ENCODE measurements at places on chromosomes 11 and 22.

DNA sequence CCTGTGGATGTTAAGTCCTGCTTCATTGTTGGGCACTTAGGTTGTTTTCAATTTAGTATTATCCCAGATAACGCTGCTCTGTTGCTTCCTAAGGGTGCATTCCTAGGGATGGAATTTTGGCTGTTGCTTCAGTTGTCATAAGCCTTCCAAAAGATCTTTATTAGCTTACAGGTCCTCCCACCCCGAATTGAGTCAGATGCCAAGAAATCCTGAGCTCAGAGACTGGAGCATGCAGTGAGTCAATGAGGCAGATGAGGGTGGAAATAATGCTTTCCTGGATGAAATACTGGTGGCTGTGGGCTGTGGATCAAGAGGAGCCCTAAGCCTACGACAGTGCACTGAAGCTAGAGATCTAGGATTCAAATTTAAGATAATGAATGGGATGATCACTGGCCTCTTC, 10.7 kb upstream of the IL18BP start:
- no peak for DNase-seq

GRCh38 chr22:50548040-50548920, 2.6 kb downstream of the KLHDC7B start:
- peak; percentile 63 for DNase-seq

GRCh38 chr11:107272561-107272960, 185.1 kb downstream of the CWF19L2 start:
- DNase-seq, result no peak

- no peak for DNase-seq
Observed at GRCh38 chr11:60377401-60378136, 763 bp upstream of the MS4A7 start.

GRCh38 chr11:58999291-58999680, 60.0 kb downstream of the GLYATL1 start:
- DNase-seq, result no peak

GRCh38 chr22:29092243-29092642, 19.4 kb downstream of the KREMEN1 start:
- no peak for DNase-seq

DNA sequence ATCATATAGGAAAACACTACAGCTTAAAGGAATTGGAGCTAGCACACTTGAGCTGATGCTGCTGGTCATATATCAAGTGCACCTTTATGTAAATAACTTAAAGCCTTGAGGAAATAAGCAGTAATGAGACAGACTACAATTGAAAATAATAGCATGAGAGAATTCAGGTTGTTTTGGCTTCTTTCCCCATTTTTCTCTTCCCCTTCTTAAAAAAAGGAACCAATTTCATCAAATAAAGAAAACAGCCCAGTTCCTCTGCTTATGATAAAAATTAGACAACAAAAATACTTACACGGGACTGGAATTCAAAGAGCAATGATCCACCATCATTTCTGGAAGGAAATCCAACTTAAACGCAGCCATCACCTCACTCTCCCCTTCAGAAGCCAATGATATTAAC, 50.2 kb upstream of the RAPSN start:
- DNase-seq, result no peak

DNA sequence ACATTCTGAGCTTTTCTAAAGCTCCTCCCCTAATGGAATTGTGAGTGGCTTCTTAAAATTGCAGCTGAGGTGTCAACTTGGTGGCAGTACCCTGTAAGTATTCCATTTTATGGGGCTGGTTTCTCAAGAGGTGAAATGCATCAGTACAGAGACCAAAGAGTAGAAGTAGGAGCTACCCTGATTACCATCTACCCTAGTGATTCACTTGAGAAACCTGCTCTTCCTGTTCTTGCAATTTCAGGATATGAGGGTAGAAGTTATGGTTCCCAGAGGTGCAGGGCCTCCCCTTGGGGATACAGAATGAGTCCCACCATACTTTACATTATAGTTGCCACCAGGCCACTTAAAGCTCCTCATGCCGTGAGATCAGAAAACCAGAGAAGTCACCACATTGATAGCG, 944.6 kb downstream of the OPCML start:
- no peak for DNase-seq

GRCh38 chr11:68481579-68482240, 21.2 kb downstream of the PPP6R3 start:
- no peak for DNase-seq

DNA sequence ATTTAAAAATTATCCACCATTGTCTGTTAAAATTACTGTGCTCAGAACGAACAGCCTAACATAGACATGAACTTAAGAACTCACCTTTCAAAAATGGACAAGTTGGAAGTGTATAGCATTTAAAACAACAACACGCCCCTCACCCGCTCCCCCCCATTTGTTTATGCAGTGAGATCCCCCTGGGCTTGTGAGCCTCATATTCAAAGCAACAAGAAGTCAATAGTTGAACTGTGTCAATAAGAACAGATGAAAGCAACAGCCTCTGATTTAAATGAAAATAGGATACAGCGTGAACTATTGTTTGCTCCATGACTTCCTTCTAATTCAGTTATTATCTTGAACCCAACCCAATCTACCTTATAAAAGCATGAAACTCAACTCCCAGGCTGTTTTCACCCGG, 314.2 kb downstream of the BLID start:
- no peak for DNase-seq

- peak; percentile 62 for DNase-seq
Observed at GRCh38 chr22:49975543-49976389, 15.2 kb downstream of the PIM3 start.
